ENCODE measurements at places on chromosomes 6 and 20.

- no peak for DNase-seq
Observed at GRCh38 chr20:31581391-31581790, 23.7 kb upstream of the ID1 start.

DNA sequence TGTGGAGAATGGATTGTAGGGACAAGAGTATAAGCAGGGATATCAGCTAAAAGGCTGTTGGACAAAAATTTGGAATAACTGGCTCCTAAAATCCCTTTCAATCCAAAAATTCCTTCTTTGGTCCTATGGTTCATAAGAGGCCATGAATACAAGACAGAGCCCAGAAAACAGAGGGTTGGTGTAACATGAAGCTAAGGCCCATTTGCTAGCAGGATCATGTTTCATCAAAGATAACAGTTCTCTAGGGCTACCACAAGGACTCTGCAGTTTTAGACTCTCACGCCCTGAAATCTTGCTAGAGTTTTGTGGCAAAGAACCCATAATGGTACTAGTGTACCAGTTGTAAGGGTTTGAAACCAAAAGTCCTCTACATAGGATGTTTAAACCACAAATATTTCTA lies 327.8 kb upstream of the TBX18 start:
- no peak for DNase-seq

DNA sequence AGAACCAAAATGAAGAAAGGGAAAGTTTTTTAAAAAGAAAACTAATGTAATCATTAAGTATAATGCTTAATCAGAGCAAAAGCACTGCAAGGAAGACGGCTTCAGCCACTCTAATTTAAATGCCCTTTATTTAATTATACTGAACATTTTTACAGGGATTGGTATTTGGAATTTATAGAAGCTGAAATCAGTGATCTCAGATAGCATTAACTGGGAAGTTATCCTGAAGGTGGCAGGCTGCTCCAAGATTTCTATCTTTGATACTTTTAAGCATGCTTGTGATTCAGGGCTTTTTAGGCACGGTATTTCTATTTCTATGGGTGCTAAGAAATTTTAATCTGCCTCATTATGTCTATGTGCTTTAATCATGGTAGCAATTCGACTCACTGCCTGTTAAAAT lies 1.3 kb upstream of the NDUFAF4 start:
- peak; percentile 19 for DNase-seq

DNA sequence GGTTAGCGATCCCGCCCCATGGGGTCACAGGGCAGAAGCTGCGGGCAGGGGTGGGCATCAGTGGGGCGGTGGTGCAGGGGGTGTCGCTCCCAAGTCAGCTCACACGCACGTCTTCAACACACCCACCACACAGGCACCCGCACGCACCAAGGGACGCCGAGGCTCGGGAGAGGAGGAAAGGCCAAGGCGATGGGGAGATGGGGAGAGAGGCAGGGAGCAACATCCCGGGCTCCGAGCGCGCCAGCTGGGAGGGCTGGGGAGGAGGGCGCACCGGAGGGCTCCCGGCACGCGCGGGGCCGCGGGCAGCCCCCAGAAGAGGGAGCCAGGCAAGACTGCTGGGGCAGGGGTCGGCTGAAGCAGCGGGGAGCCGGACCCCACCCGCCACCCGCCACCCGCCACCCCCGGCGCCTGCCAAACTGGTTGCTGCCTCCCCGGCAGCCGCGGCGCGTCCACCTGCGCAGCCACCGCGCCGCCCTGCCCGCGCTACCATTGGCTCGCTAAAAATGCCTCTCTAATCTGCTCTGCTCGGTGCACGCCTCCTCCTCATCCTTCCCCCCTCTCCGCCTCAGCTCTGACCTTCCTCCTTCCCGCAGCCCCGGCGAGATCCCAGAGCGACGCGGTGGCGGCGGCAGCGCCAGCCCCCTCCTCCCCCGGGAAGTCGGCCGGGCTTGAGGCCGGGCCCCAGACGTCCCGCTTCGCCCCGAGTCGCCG lies at the start of gene PACSIN1:
TSS of gene PACSIN1 (plus strand) at position 546 of the 711 bp plus-strand sequence. CDS start 60,230 bp downstream, outside the sequence.
- no peak for DNase-seq

DNA sequence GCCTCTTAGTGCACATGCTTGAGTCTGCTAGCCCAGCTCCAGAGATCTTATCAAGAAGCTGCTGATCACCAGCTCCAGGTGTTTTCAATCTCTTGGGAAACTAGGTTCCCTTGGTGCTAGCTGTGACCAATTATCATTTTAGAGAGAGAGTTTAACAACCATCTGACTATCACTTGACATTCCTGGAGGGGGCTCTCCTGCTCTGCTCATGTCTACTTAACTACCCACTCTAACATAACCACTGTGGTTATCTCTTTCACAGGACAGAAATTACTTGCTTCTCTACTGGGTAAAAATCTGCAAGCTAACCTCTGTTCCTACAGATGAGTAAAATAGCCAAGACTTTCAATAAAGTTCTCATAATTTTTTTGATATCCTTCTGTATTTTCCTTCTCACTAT lies 823.4 kb upstream of the GJE1 start:
- no peak for DNase-seq

GRCh38 chr6:130846501-130846900 lies 19.3 kb downstream of the SMLR1 start:
- DNase-seq = no peak

DNA sequence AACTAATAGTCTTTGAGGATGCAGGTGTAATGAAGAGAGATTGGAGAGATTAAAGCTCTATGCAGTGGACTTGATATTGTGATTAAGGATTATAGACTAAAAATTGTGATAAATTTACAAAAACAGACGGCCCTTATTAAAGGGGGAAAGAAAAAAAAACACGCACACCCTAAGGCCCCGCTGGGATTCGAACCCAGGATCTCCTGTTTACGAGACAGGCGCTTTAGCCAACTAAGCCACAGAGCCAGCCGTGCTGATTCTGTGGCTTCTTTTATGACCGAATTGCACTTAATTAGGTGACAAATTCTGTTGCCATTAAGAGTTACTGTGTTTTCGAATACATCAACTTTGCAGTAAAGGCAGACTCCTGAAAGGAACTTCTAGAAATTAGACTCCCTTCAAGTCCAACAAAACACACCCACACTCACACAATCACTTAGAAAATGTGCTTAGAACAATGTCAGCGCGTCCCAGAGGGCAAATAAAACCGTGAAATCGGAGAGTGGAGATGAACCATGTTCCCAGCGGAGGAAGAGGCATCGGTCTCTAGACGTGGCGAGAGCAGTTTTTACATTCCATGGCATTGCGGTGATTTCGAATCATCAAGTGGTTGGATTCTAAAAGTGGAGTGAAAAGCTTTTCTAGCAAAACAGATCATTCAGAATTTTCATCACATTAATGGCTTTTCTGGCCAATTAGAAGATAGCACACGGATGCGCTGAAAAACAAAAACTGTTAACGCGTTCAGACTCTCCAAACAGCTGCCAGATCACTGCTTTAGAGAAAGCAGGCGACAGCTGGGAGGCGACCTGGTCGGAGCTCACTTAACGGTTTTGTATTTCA lies 122.6 kb downstream of the GPX5 start:
- peak; percentile 71 for DNase-seq

DNA sequence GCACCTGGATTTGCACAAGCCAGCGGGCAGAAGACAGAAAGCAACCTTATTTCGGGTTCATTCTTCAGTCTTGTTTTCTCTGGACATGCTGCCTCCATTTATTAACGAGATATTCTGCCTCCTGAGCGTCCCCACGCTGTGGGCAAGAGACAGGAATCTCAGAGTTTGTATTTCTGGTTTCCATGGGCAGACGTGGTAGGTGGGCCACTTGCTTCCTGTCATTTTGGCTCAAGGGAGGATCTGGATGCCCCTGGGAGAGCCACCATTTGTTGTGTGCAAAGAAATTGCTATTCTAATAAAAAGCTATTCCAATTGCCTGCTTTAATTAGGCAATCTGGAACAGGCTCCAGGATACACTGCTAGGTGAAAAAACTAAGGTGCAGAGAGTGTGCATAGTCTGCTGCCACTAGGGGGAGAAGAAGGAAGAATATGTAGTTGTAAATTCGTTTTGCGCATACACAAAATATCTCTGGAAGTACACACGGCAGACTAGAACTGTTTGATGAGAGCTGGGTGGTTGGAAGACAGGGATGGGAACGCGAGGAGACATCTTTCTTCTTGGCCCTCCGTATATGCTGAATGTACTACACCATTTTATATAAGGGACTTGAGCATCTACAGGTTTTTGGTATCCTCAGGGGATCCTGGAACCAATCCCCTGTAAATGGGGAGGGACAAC lies 30.1 kb upstream of the SLC16A10 start:
- no peak for DNase-seq

DNA sequence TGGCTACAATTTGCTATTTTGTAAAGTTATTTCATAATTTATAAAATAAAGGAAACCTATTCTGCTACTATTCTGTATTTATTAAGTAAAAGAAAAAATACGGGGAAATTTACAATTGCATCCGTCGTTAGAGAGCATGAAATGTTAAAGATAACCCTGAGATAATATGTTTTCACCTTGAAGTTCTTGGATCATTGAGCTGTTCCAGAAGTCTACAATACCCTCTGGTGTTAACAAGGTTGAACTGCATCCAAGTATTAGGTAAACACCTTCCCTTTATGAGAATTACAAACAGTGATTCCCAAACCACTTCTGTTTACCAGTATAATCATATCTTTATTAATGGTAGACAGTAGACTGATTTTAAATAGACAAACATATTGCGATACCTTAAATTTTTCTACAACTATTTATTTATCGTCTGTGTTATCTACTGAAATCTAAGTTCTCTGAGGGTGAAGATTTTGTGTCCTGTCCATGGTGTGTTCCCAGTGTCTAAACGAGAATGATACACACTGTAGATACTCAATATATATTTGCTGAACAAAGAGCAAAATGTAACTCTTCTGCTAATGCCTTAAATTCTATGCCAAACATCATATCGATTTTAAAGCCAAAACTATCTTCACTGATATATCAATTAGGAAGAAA lies 28.2 kb downstream of the TBC1D32 start:
- DNase-seq = no peak

DNA sequence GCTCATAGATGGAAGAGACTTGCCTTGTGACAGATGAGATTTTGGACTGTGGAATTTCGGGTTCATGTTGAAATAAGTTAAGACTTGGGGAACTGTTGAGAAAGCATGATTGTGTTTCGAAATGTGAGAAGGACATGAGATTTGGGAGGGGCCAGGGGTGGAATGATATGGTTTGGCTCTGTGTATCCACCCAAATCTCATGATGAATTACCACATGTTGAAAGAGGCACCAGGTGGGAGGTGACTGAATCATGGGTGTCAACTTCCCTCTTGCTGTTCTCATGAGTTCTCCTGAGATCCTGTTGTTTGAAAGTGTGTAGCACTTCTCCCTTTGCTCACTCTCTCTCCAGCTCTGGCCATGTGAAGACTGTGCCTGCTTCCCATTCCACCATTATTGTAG lies 17.9 kb downstream of the AHI1 start:
- no peak for DNase-seq

GRCh38 chr6:169171951-169172350 lies 81.7 kb downstream of the THBS2 start:
- DNase-seq = no peak

DNA sequence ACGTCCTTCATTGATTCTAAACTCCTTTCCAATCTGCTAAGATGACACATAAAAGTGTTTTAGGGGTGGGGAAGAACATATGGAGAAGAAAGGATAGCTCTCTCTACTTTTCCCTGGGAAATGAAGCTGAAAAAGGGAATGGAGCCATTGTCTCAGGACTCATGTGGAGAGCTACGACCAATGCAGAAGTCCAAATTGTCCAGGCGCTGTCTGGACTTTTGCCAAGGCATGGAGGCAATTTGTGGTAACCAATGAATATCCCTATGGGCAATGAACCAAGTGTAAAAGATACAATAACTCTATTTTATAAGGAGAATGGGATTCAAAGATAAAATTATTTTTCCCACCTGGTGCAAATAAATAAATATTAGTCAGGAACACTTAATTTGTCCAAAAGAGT lies 16.1 kb downstream of the FBXL4 start:
- no peak for DNase-seq

DNA sequence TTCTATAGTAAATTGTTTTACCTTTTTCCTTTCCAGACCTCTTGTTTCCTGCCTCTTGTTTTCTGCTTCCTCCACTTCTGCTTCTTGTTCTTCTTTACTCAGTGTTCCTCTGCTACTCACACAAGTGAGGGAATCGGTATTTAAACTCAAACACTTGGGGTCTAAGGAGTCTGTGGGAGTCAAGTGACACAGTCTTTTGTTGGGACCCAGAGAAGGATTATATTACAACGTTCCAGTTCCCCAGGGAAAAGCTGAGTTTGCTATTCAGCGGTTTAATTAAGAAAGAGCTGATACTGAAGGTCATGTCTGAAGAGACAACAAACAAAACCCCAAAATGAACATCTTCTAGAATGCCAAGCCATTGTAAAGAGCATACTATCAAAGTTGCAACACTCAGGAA lies 107.8 kb upstream of the CITED2 start:
- DNase-seq = no peak

GRCh38 chr20:36180323-36180722 lies 25.8 kb downstream of the EPB41L1 start:
- no peak for DNase-seq

Data from right hindlimb (tissue), 1 donor.